ENCODE measurements at places on chromosomes 2 and 18.
A peak's percentile ranks its signal among the peaks of the same experiment; 100 is the strongest.

- DNase-seq = no peak
These were observed 408.4 kb downstream of the RIT2 start for GRCh38 chr18:42707080-42707479.

GRCh38 chr2:33436083-33436482 lies 40.4 kb upstream of the RASGRP3 start:
- DNase-seq = peak; percentile 27

DNA sequence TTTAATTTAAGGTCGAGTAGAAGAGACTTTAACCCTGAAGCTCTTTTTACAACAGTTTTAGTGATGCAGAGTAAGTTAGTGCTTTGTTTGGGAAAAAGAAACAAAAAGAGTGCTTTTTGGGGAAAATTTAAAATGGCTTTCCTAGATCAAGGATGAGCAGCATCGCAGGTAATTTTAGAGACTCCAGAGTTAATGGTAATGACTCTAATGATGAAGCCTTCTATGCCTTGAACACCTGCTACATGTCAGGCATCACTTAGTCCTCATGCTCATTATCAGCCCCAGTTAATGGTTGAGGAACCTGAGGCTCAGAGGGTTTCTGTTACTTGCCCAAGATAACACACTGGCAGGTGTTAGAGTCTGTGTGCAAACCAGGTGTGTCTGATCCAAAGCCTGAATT lies 167.8 kb downstream of the ACOXL start:
- no peak for DNase-seq

- DNase-seq = no peak
These were observed 521.2 kb downstream of the SLC4A3 start for GRCh38 chr2:220148471-220149248.

DNA sequence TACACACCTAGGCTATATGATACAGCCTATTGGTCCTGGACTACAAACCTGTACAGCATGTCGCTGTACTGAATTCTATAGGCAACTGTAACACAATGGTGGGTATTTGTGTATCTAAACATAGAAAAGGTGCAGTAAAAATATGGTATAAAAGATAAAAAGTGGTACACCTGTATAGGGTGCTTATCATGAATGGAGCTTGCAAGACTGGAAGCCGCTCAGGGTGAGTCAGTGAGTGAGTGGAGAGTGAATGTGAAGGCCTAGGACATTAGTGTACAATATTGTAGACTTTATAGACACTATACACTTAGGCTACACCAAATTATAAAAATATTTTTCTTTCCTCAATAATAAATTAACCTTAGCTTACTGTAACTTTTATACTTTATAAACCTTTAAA lies 41.8 kb downstream of the RASGRP3 start:
- DNase-seq = no peak

Measured in endothelial cell (in vitro differentiated cells).